Activated CD4-positive, alpha-beta T cell treated with anti-CD3 and anti-CD28 coated beads, Interleukin-2, amount 10 ng/mL, durations not matched to agents 24 days and 14 days (primary cell): ENCODE measurements at places on chromosomes 1 and 21. TPM values are rescaled to one million over a fixed set of nuclear protein-coding genes. Genes with fewer than 3 reads are reported as not detected.

The RUNX3 gene
- total RNA-seq, result 110 and 112 TPM in 2 replicates

The AJAP1 gene
- not detected in 2 replicates for total RNA-seq

The CLCA1 gene
- total RNA-seq, result not detected in 2 replicates

The SYDE2 gene
- total RNA-seq, result 1.2 and 1.4 TPM in 2 replicates

The PADI2 gene
- total RNA-seq, result 0.07 TPM in 1 of 2 replicates, not detected in the other

The NEXN gene
- 0.44 and 0.64 TPM in 2 replicates for total RNA-seq

The ADGRL4 gene
- not detected in 2 replicates for total RNA-seq

The RAP1GAP gene
- 0.42 and 0.71 TPM in 2 replicates for total RNA-seq

The TIE1 gene
- 0.23 and 0.40 TPM in 2 replicates for total RNA-seq

The CASQ1 gene
- total RNA-seq, result not detected in 2 replicates

The NT5C1A gene
- 0.31 and 0.56 TPM in 2 replicates for total RNA-seq

The SIM2 gene
- total RNA-seq, result 0.12 and 0.21 TPM in 2 replicates

The PYGO2 gene
- total RNA-seq, result 34.4 and 34.8 TPM in 2 replicates

The OR10Z1 gene
- not detected in 2 replicates for total RNA-seq

The CDK18 gene
- 0.23 and 1.2 TPM in 2 replicates for total RNA-seq

The ATAD3C gene
- 0.40 and 0.75 TPM in 2 replicates for total RNA-seq

The HAO2 gene
- not detected in 2 replicates for total RNA-seq

DNA sequence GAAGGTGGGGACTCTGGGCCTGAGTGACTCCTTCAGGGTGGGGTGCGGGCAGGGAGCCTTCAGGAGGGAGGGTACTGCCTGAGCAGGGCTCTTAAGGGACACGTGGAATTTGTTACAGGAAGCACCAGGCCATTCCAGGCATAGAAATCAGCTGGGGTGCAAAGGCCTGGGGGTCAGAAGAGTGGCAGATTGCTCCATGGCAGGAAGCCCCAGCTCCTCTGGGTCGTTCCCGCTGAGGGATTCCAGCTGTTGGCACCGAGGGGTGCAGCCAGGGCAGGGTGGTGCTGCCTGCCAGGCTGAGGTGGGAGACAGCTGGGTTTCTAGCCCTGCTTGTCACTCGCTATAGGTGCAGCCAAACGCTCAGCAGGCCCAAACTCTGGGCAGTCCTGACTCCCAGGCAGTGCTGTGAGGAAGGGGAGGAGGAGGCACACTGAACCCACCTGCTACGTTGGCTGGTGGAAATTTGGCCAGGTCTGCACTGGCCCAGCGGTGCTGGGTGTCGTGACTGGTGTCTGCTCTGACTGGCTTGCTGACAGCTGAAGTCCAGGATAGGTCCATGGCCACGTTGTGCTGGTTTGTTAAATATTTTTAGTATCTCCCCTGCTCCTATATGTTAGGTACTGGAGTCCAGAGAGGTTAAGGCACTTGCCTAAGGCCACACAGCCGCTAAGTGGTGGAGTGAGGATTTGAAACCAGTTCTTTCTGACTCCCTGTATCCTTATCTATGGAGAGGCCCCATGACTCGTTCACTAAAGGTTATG, 19.3 kb downstream of the TNFRSF1B start:
- H3K4me3 ChIP-seq, result no peak overlapping the region
- H3K36me3 ChIP-seq, result peaks cover 44% of the 10 kb centered on the region
- peaks cover 47% of the 10 kb centered on the region for H3K4me1 ChIP-seq

- H3K36me3 ChIP-seq, result no peaks in the 10 kb centered on the region
- H3K4me3 ChIP-seq, result no peak overlapping the region
- H3K4me1 ChIP-seq, result no peaks in the 10 kb centered on the region
- no peak for DNase-seq
- no peak overlapping the region for H3K27ac ChIP-seq
Observed at GRCh38 chr1:14748151-14748550, 149.7 kb downstream of the KAZN start.

GRCh38 chr1:183697814-183698590, 44.9 kb upstream of the APOBEC4 start:
- peaks cover 11% of the 10 kb centered on the region for H3K4me1 ChIP-seq
- no peak overlapping the region for H3K27ac ChIP-seq

- H3K4me1 ChIP-seq, result peaks cover 29% of the 10 kb centered on the region
- peak overlapping the region; percentile 89 for H3K4me3 ChIP-seq
- peak; percentile 82 for DNase-seq
- H3K27ac ChIP-seq, result peak overlapping the region; percentile 98
Observed at GRCh38 chr1:78003882-78004718, 639 bp upstream of the DNAJB4 start.

DNA sequence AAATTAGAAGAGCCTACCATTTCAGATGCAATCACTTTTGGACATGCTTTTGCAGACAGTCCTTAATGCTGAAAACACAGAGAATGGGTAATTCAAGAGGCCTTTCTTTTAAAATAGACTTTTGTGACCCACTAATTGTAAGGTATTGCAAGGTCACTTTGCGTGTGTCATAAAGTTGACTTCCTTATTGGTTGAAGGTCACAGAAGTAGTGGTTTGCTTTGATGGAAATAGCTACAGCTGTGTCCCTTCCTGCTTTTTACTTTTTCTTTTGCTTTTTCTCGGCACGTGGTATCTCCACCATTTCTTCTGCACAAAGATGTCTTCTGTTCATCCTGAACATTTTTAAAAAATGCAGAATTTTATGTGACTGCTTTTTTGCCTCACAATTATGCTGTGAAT, 146.8 kb downstream of the DYRK1A start:
- DNase-seq, result no peak
- H3K27me3 ChIP-seq, result no peaks in the 10 kb centered on the region
- peaks cover 57% of the 10 kb centered on the region for H3K36me3 ChIP-seq
- H3K4me3 ChIP-seq, result no peak overlapping the region
- H3K4me1 ChIP-seq, result no peaks in the 10 kb centered on the region

GRCh38 chr1:201714542-201715329, 114.2 kb upstream of the IPO9 start:
- no peaks in the 10 kb centered on the region for H3K4me1 ChIP-seq
- H3K27me3 ChIP-seq, result no peaks in the 10 kb centered on the region
- H3K4me3 ChIP-seq, result no peak overlapping the region
- no peaks in the 10 kb centered on the region for H3K36me3 ChIP-seq

GRCh38 chr1:224406216-224406615, 28.4 kb downstream of the WDR26 start:
- no peak for DNase-seq
- peaks cover 25% of the 10 kb centered on the region for H3K4me1 ChIP-seq
- H3K36me3 ChIP-seq, result peaks cover 54% of the 10 kb centered on the region
- no peaks in the 10 kb centered on the region for H3K27me3 ChIP-seq
- no peak overlapping the region for H3K4me3 ChIP-seq

GRCh38 chr1:185074307-185074706, 28.9 kb downstream of the RNF2 start:
- H3K27me3 ChIP-seq, result no peaks in the 10 kb centered on the region
- peaks cover 4% of the 10 kb centered on the region for H3K4me1 ChIP-seq
- DNase-seq, result no peak
- no peak overlapping the region for H3K4me3 ChIP-seq

GRCh38 chr1:16175610-16176553, 20.0 kb upstream of the EPHA2 start:
- no peak overlapping the region for H3K4me3 ChIP-seq
- H3K27ac ChIP-seq, result no peak overlapping the region
- DNase-seq, result no peak
- peaks cover 7% of the 10 kb centered on the region for H3K27me3 ChIP-seq
- no peaks in the 10 kb centered on the region for H3K36me3 ChIP-seq

- no peaks in the 10 kb centered on the region for H3K36me3 ChIP-seq
- no peaks in the 10 kb centered on the region for H3K4me1 ChIP-seq
- H3K4me3 ChIP-seq, result no peak overlapping the region
- H3K27ac ChIP-seq, result no peak overlapping the region
Observed at GRCh38 chr1:170716835-170717429, 53.0 kb downstream of the PRRX1 start.

GRCh38 chr1:225631021-225631663, 21.8 kb downstream of the ENAH start:
- no peaks in the 10 kb centered on the region for H3K36me3 ChIP-seq
- no peak overlapping the region for H3K4me3 ChIP-seq
- H3K27ac ChIP-seq, result no peak overlapping the region
- no peaks in the 10 kb centered on the region for H3K4me1 ChIP-seq
- H3K27me3 ChIP-seq, result peaks cover 23% of the 10 kb centered on the region
- DNase-seq, result no peak

DNA sequence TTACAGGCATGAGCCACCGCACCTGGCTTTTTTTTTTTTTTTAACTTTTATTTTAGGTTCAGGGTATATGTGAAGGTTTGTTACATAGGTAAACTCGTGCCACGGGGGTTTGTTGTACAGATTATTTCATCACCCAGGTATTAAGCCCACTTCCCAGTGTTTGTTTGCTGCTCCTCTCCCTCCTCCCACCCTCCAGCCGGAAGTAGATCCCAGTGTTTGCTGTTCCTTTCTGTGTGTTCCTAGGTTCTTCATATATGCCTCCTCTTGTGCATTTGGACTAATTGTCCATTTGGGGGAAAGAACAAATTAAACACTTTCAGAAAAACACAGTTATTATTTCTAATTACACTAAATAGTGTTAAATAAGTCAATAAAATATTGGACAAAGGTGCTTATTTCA, 1.1 kb upstream of the SLC2A7 start:
- H3K36me3 ChIP-seq, result no peaks in the 10 kb centered on the region
- DNase-seq, result no peak
- no peak overlapping the region for H3K27ac ChIP-seq
- H3K27me3 ChIP-seq, result peaks cover 7% of the 10 kb centered on the region
- H3K4me3 ChIP-seq, result no peak overlapping the region

- DNase-seq, result no peak
- H3K27me3 ChIP-seq, result no peaks in the 10 kb centered on the region
Observed at GRCh38 chr1:36927826-36928225, 106.5 kb downstream of the GRIK3 start.

- H3K27ac ChIP-seq, result peak overlapping the region; percentile 95
- peaks cover 5% of the 10 kb centered on the region for H3K36me3 ChIP-seq
- no peak for DNase-seq
- H3K27me3 ChIP-seq, result no peaks in the 10 kb centered on the region
- H3K4me1 ChIP-seq, result peaks cover 38% of the 10 kb centered on the region
- peak overlapping the region; percentile 33 for H3K4me3 ChIP-seq
Observed at GRCh38 chr1:200448034-200448762, 38.4 kb upstream of the ZNF281 start.

DNA sequence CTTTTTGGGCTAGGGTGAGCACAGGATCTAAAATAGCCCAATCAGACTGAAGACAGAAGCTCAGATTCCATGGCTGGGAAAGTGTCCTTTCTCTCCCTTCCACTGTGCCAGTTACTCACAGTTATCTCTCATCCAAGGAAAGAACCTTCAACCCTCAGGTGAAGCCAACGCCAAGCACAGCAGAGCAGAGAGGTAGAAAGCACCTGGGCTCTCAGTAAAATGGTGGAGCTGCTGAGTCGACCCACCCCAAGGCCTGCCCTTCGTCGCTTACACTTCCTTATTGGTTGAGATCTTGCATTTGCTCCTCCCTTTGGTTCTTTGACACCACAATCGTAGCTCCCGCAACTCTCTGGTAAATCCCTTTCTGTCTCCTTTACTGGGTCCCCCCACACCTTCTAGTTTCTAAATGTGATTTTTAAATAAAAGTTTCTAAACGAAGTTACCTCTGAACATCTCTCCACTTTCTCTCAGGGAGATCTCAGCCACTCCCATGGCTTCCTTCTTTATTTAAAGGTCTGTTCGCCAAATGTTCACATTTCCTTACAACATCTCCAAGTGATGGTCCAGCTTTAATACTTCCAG, 27.5 kb upstream of the SLC30A1 start:
- peak overlapping the region; percentile 77 for H3K4me3 ChIP-seq
- peak; percentile 73 for DNase-seq
- H3K4me1 ChIP-seq, result peaks cover 20% of the 10 kb centered on the region
- H3K36me3 ChIP-seq, result no peaks in the 10 kb centered on the region
- H3K27me3 ChIP-seq, result no peaks in the 10 kb centered on the region
- peak overlapping the region; percentile 88 for H3K27ac ChIP-seq

GRCh38 chr1:117162816-117163215, 41.3 kb upstream of the TRIM45 start:
- no peaks in the 10 kb centered on the region for H3K36me3 ChIP-seq
- no peak for DNase-seq
- no peak overlapping the region for H3K4me3 ChIP-seq
- H3K4me1 ChIP-seq, result no peaks in the 10 kb centered on the region

DNA sequence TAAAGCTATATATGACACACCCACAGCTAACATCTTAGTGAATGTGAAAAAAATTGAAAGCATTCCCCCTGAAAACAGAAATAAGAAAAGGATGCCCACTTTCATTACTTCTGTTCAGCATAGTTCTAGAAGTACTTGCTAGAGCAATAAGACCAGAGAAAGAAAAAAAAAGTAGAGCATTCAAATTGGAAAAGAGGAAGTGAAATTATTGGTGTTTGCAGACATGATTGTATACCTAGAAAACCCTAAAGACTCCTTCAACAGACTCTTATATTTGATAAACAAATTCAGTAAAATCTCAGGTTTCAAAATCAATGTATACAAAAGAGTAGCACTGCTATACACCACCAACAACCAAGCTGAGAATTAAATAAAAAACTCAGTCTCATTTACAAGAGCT, 1461.0 kb downstream of the AMY1C start:
- no peak for DNase-seq
- no peaks in the 10 kb centered on the region for H3K36me3 ChIP-seq
- no peaks in the 10 kb centered on the region for H3K27me3 ChIP-seq
- H3K27ac ChIP-seq, result no peak overlapping the region
- H3K4me3 ChIP-seq, result no peak overlapping the region
- no peaks in the 10 kb centered on the region for H3K4me1 ChIP-seq

- no peaks in the 10 kb centered on the region for H3K36me3 ChIP-seq
- no peak for DNase-seq
- no peak overlapping the region for H3K27ac ChIP-seq
Observed at GRCh38 chr1:210117198-210117597, 115.4 kb upstream of the SERTAD4 start.

GRCh38 chr1:156657741-156658319, 15.9 kb downstream of the BCAN start:
- peaks cover 49% of the 10 kb centered on the region for H3K27me3 ChIP-seq
- H3K36me3 ChIP-seq, result no peaks in the 10 kb centered on the region
- DNase-seq, result no peak
- H3K4me3 ChIP-seq, result peak overlapping the region; percentile 78
- H3K4me1 ChIP-seq, result peaks cover 49% of the 10 kb centered on the region

GRCh38 chr1:171901245-171901644, 59.9 kb downstream of the DNM3 start:
- H3K27ac ChIP-seq, result no peak overlapping the region
- H3K27me3 ChIP-seq, result peaks cover 1% of the 10 kb centered on the region
- peaks cover 2% of the 10 kb centered on the region for H3K4me1 ChIP-seq

- H3K27me3 ChIP-seq, result no peaks in the 10 kb centered on the region
- no peaks in the 10 kb centered on the region for H3K36me3 ChIP-seq
- no peak for DNase-seq
- H3K4me3 ChIP-seq, result no peak overlapping the region
Observed at GRCh38 chr1:73860421-73860950, 337.5 kb downstream of the LRRIQ3 start.

GRCh38 chr1:65959896-65960567, 167.3 kb downstream of the PDE4B start:
- no peak for DNase-seq
- peaks cover 4% of the 10 kb centered on the region for H3K4me1 ChIP-seq
- H3K4me3 ChIP-seq, result no peak overlapping the region

DNA sequence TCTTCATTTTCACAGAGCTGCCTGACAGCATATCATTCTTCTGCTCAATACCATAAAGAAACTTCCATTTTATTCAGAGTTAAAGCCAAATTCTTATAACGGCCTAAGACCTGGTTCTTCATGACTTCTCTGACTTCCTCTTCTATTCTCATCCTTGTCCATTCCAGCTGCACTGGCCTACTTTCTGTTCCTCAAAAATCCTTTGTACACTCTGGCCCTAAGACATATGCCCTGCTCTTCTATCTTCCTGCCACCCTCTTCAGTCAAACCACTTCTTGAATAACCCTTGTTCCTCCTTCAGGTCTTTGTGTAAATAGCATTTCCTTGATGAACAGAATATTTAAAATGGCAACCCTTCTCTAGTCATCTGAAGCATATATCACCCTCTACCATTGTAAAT, 1338.7 kb upstream of the ADGRL2 start:
- H3K4me3 ChIP-seq, result no peak overlapping the region
- H3K27ac ChIP-seq, result no peak overlapping the region
- no peaks in the 10 kb centered on the region for H3K36me3 ChIP-seq
- H3K27me3 ChIP-seq, result no peaks in the 10 kb centered on the region
